ENCODE measurements at places on chromosomes 1 and 21.

DNA sequence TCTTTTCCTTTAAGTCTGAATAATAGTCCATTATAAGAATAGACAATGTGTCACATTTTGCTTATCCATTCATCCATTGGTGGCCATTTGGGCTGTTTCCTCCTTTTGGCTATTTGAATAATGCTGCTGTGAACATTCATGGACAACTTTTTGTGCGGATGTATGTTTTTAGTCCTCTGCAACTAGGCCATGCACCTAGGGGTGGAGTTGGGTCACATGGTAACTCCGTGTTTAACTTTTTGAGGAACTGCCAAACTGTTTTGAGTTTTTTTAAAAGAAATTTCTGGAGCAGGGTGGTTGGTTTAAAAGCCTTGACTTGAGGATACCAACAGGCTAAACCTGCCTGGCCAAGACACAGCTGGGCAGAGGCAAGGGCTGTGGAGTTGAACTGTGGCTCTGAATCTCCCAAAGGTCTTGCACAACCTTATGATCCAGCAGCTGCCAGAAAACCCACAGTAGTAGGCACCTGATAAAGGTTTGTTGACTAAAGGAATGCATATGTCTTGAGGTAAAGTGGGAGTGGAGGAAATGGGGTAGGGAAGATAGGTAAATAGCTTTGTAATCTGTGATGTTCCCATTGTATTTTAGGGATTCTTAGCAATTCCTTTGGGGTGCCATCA, 5.6 kb upstream of the RPTN start:
- DNase-seq = no peak

- DNase-seq = peak; percentile 21
These were observed 38.9 kb upstream of the TARDBP start for GRCh38 chr1:10973552-10973951.

DNA sequence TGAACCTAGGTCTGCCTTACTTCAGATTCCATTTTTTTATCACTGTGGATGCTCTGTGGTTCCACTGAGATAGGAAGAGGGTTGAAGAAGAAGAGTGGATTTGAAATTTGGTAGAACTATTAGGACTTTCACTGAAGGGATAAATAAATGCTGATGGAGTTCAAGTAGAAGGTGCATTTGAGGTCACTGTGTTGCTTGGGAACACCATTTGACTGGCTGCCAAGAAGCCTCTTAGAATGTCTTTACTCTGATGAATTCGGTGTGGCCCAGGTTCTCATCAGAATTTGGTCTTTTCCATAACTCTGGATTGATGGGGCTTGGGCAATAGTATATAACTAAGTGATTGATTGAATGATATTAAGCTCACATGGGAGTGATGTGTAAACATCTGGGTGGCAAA, 11.9 kb downstream of the XPR1 start:
- DNase-seq = peak; percentile 12

- no peak for DNase-seq
These were observed 28.9 kb upstream of the SDHB start for GRCh38 chr1:17082761-17083160.

GRCh38 chr1:101233495-101233894, 3.3 kb upstream of the S1PR1 start:
- DNase-seq = no peak

All from fibroblast of skin of back (primary cell).